ENCODE measurements at places on chromosomes 16 and 17. TPM values are rescaled to one million over a fixed set of nuclear protein-coding genes. Genes with fewer than 3 reads are reported as not detected.

Gene TMC7
- total RNA-seq, result 0.46 TPM

Gene SEZ6L2
- total RNA-seq, result 11.5 TPM

Gene PRAC1
- not detected for total RNA-seq

Gene HBA2
- 232 TPM for total RNA-seq

Gene TNP2
- total RNA-seq, result not detected

Gene UTS2R
- not detected for total RNA-seq

Gene PPP1R27
- not detected for total RNA-seq

Gene B9D1
- total RNA-seq, result 8.0 TPM

Gene EPOP
- total RNA-seq, result 2.4 TPM

Gene IGF2BP1
- total RNA-seq, result not detected

Gene GP2
- not detected for total RNA-seq

Gene GNAO1
- total RNA-seq, result 2.6 TPM

Gene OR1A1
- not detected for total RNA-seq

Gene PRPSAP1
- 80.4 TPM for total RNA-seq

Gene CES1
- 4.9 TPM for total RNA-seq

Gene PRAC2
- not detected for total RNA-seq

Gene RDM1
- not detected for total RNA-seq

Gene SULT1A4
- total RNA-seq, result 16.0 TPM

Gene SLC22A31
- not detected for total RNA-seq

Gene DNAAF8
- total RNA-seq, result 0.72 TPM

Gene DNAJA2
- 65.4 TPM for total RNA-seq

Gene KRTAP2-2
- not detected for total RNA-seq

Gene IL34
- total RNA-seq, result 1.2 TPM

Gene CD300H
- total RNA-seq, result not detected

Gene KRTAP29-1
- not detected for total RNA-seq

Gene KAT8
- 39.4 TPM for total RNA-seq

Gene TMUB2
- total RNA-seq, result 32.1 TPM

Gene CHTF8
- total RNA-seq, result 56.7 TPM

Measured in omental fat pad (tissue), 4 donors.